ENCODE measurements at places on chromosomes 4 and X. TPM values are rescaled to one million over a fixed set of nuclear protein-coding genes. Genes with fewer than 3 reads are reported as not detected.

The CSN1S1 gene
- 1.5 TPM for polyA plus RNA-seq

The EFHC2 gene
- 11.2 TPM for polyA plus RNA-seq

The GALNTL6 gene
- polyA plus RNA-seq: not detected

The TXK gene
- polyA plus RNA-seq: 176 TPM

The PAK3 gene
- polyA plus RNA-seq: 0.12 TPM

The FAM47E gene
- polyA plus RNA-seq: not detected

The GAGE2A gene
- not detected for polyA plus RNA-seq

The LRCH2 gene
- not detected for polyA plus RNA-seq

The DSPP gene
- not detected for polyA plus RNA-seq

The MAOB gene
- not detected for polyA plus RNA-seq

The CSAG2 gene
- not detected for polyA plus RNA-seq

The HTR2C gene
- polyA plus RNA-seq: not detected

The SMIM43 gene
- polyA plus RNA-seq: not detected

All from immature natural killer cell (primary cell).